ENCODE measurements at places on chromosomes 3 and 15.

DNA sequence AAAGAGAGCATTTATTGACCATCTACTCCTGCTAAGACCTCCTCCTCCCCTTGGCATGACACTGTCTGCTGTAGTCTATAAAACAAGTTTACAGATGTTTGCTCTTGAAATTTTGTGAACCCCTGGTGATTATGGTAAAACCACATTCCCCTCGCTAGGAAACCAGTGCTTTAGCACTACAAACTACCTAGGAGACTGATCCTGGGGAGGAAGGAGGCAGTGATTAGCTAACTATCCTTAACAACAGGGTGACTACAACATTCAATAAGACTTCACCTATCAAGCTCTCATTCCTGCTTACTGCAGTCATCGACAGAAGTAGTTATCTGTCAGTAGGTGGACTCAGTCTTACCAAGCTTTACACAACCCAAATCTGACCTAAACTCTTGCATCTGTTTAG, 371.3 kb downstream of the TUSC7 start:
- no peak for DNase-seq

DNA sequence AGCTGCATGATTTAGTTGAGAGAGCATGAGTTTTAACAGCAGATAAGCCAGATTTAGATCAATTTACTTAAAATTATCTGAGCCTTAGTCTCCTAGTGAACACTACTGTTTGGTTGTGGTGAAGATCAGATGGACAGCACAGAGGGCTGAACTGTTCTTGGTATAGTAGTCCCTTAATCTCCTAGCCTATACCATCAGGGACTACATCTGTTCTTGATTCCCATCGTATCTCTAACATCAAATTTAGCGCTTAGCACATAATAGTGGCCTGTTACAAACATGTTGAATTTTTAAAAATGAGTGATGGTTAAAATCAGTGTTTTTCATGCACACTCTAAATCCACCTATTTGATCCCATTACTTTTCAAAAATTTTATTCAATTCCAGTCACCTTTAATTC, 507.7 kb downstream of the GRM7 start:
- DNase-seq = no peak

GRCh38 chr3:145798007-145798406, 363.0 kb downstream of the PLOD2 start:
- no peak for DNase-seq

GRCh38 chr3:94716326-94717018, 653.6 kb downstream of the NSUN3 start:
- no peak for DNase-seq

- DNase-seq = no peak
Measured at GRCh38 chr15:39835550-39835949, 52.9 kb upstream of the FSIP1 start.

DNA sequence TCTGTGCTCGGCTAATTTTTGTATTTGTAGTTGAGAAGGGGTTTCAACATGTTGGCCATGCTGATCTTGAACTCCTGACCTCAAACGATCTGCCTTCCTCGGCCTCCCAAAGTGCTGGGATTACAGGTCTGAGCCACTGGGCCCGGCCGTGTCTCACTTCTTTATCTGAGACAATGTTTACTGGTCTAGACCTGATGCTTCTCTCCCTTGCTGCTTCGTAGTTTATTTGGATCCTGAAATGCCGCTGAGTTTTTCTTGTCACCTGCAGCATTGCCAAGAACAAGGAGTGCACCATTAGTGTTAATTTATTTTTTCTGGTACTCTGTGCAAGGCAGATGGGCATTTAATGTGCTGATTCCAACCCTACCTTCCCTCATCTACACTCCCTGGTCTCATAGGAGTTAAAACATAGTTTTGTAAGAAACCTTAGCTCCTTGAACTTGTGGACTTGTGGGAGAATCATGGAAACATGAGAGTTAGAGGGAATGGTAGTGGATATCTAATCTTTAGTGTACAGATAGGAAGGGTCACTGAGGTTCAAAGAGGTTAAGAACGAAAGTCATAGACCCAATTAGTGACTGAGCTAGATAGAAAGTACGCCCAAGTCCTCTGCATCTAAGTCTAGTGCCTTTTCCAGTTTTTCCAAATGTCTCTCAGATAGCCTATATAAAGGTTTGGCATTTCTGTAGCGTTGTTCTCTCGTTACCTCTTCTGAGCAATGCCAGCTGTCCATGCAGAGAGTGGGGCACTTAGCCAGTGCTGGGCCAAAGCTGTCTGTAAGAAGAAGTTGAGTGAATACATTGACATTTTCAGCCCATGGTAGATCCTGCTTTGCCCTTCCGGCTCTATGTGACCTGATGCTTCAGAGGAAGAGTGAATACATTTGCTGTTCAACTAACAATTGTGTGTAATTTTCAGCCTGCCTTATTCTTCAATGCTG, 244.1 kb downstream of the LPP start:
- no peak for DNase-seq

DNA sequence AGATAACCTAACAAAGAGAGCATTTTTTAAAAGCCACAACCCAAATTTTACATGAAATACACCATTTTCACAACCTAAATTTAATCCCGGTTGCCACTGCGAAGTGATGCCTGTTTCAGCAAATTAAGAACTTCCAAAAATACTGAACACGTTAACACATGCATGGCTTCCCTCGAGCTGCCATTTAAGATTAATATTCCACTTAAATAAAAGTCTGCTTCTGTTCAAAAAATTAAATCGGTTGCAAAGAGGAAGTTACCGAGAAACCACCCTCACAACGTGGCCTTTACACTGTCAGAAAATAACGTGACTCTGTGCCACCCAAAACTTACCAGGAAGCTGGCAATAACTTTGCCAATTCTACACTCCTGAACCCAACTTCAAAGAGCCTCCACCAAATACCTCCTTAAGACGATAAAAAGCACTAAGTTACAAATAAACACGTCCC, 1.2 kb downstream of the TBL1XR1 start:
- DNase-seq = peak; percentile 18

DNA sequence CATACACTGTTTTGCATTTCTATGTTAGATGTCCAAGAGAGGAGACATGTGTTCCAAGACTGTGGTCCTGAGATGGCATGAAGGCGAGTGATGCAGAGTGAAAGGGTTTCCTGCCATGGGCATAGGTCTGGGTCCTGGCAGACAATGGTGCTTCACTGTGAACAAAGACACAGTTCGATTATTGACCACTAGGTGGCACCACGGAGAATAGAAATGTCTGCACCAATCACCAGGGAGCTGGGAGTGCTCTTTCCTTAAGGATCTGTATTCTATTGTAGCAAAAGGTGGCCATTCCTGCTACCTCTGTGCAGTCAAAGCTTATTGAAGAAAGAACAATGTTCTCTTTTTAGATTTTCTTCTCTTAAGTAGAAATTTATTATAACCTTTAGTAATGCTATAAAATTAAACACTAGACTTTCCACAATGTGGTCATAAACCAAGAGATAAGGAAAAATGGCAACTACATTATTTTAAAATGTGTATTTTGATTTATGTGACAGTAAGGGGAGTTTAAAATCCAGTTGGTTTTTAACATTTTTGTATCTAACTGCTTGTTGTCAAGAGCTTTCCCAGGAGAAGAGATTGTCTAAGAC, 88.7 kb downstream of the GABRG3 start:
- no peak for DNase-seq

- no peak for DNase-seq
Measured at GRCh38 chr15:80098341-80098740, 38.9 kb downstream of the ZFAND6 start.

DNA sequence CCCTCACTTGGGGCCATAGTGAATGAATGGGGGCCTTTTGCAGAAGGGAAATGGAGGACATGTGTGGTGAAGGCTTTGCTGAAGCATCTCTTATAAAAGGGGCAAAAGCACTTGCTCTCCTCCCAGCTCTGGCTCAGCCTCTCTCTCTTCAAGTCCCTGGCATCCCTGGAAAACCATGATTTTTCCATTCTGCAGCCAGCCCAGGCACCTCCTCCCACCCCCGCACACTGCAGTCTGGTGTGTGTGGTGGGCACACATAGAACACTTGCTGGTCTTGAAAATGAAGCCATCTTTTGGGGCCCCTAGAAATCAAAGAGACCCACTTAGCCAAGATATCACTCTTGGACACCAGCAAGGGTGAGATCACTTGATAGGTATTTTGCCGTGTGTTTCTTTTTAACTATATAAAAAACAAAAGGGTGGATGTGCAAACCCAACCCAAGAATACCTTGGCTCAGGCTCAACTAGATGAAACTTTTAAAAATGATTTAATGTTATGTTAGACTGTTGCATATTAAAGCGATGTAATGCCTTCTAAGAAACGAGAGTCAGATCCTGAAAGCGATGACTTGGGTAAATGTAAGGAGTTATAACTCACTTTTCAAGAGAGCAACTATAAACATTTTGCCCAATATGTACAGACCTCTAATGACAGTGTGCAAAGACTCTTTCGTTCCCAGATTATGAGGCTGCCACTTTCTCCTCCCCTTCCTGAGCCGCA, 16.4 kb upstream of the ALDH1A3 start:
- no peak for DNase-seq

GRCh38 chr3:193677734-193678133, 84.7 kb downstream of the OPA1 start:
- no peak for DNase-seq

DNA sequence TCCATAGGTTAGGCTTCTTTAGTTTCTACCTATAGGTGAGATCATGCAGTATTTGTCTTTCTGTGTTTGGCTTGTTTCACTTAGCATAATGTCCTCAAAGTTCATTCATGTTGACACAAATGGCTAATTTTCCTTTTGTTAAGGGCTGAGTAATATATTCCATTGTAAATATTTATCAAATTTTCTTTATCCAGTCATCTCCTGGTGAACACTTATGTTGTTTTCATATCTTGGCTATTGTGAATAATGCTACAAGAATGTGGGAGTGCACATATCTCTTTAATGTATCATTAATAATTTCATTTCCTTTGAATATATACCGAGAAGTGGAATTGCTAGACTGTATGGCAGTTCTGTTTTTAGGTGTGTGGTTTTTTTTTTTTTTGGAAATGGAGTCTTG, 250.9 kb upstream of the SEMA6D start:
- no peak for DNase-seq

- no peak for DNase-seq
Measured at GRCh38 chr3:168273917-168274316, 178.2 kb upstream of the GOLIM4 start.

Data from stimulated activated CD4-positive, alpha-beta T cell treated with anti-CD3 and anti-CD28 coated beads, Interleukin-2, amount 100 ng/mL, for 4 hours (primary cell).